T-helper 17 cell (primary cell): ENCODE measurements at places on chromosomes 11 and 22. TPM values are rescaled to one million over a fixed set of nuclear protein-coding genes. Genes with fewer than 3 reads are reported as not detected.

DNA sequence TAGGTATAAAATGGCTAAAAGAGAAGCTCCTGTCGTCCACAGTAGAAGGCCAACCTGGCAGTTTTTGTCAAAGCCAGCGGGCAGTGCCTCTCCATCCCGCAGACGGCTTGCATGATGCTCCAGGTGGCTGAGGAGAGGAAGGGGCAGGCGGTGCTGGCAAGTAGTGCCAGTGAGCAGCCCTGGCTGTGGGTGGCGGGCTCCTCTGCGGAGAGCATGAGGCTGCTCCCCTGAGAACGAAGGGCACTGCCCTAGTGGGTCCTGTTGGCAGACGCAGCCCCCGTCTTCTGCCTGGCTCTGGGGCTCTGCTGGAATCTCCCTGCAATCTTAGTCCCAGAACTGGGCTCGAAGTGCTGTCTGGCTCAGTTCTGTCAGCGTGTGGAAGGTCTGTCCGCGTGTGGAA lies 50.9 kb downstream of the SBF1 start:
- DNase-seq: no peak

Gene ACR
- not detected for total RNA-seq

DNA sequence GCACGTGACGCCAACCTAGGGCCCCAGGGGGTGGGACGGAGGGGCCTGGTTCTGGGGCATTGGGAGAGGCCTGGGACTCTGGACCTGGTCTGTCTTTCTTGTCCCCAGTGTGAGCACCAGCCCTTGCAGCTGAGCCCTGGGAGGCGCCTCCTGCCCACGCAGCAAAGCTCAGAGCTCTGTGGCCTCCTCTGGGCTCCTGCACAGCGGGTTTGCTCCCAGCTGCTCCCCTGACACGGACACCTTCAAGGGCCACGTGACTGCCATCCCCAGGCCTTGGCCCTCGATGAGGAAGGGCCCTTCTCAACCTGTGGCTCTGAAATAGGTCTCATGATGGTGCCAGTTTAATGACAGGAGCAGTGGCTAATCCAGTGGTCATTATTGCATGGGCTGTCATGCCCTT lies 31.5 kb upstream of the CCDC188 start:
- no peak for DNase-seq

DNA sequence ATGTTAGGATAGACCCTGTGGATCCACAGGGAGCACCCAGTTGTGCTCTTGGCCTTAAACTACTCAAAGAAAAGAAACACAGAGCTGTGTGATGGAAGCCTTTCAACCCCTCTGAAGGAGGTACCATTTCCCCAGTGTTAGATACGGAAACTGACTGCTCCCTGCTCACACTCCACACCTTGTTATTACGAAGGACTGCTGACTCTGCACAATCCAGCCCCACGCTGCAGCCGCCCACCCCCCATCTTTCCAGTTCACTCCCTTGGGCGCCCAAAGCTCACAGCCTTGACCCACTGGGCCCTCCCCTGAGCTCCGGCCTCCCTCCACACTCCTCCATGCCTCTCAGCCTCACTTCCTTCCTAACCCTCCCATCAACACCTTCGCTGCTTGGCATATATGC lies 75.5 kb downstream of the EFCAB6 start:
- DNase-seq: no peak

Gene MS4A6A
- 3.2 TPM for total RNA-seq

- DNase-seq: no peak
These were observed 24.5 kb upstream of the RAB1B start for GRCh38 chr11:66243782-66244535.

DNA sequence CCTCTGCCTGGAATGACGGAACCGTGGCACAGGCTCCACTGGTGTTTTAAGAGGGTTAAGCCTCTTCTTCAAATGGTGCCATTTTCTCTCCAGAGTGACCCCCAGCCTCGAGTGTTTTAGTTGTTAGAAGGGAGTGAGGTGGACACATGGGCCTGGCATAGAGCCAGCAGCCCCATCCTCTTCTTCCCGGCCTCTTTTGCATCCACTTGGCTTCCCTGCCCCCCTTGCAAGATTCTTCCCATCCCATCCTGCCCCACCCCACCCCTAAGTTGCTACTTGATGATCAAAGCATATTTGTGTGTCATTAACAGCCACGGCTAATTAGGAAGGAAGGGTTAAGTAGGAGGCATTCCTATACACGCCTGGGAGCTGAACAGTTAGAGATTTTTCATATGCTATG lies 72.3 kb upstream of the CRYBB3 start:
- DNase-seq: no peak

GRCh38 chr11:13446444-13446843 lies 16.6 kb downstream of the BTBD10 start:
- no peak for DNase-seq

Gene OLFML1
- total RNA-seq: not detected

GRCh38 chr11:134275534-134276395 lies at the start of gene GLB1L3:
Gene GLB1L3 (plus strand): TSS chr11:134276379. CDS start chr11:134276741, 362 bp downstream.
- peak; percentile 70 for DNase-seq

DNA sequence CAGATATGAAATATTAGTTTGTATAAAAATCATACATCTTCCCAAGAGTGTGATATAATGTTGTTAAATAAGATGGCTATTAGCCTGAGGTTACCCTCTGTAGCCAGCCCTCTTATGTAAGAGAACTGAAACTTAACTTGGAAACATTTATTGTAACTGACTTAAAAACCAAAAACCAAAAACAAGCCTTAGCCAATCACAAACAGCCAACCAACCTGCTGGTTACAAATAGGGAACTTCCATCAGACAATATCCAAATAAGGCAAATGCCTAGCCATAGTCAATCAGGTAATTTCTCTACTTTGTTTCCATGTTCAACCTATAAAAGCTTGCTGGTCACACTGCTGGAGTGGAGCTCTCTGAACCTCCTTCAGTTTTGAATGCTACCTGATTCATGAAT lies 14.1 kb downstream of the KBTBD3 start:
- no peak for DNase-seq

Gene GAB4
- total RNA-seq: not detected

Gene CWF19L2
- total RNA-seq: 24.2 TPM

Gene C11orf65
- total RNA-seq: 0.96 TPM

Gene OR51E2
- total RNA-seq: not detected

Gene OR8D1
- not detected for total RNA-seq

- DNase-seq: no peak
These were observed 10.3 kb downstream of the OTUB1 start for GRCh38 chr11:63996512-63996911.

Gene OR51B6
- total RNA-seq: not detected

GRCh38 chr11:67282155-67282875 lies 6.8 kb upstream of the ANKRD13D start:
- DNase-seq: no peak

DNA sequence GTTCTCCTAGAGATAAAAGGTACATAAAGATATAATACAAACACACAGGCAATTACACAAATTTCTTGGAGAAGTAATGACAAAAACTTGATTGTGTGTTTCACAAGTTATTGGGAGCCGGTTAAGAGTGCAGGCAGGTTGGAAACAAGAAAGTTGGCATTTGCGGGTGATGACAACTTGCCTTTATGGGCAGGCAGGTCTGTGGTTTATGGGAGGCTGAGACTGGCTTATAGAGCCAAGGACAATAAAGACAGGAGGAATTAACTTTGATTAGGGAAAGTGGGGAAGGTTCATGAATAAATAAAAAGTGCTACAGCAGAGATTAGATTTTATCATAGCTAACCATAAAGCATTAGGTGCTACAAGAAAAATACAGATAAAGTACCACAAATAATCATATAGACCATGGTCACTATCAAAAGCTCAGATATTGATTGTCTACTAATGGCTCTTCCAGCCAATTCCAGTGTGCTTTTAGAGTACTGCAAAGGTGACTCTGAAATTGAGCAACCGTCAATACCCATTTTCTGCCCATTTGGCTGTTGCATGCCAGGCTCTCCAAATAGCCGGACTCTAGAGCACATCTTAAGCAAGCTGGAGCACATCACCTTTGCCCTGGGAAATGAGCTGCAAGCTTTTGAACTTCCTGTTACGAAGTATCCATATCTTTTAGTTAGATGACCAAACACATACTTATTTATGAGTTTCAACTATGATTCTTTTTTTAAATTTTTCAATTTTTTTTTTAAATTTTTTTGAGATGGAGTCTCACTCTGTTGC lies 33.9 kb upstream of the GAB2 start:
- no peak for DNase-seq

- no peak for DNase-seq
These were observed 34.9 kb upstream of the NFRKB start for GRCh38 chr11:129930296-129930695.

GRCh38 chr11:70566768-70567530 lies 168.6 kb downstream of the CTTN start:
- no peak for DNase-seq

DNA sequence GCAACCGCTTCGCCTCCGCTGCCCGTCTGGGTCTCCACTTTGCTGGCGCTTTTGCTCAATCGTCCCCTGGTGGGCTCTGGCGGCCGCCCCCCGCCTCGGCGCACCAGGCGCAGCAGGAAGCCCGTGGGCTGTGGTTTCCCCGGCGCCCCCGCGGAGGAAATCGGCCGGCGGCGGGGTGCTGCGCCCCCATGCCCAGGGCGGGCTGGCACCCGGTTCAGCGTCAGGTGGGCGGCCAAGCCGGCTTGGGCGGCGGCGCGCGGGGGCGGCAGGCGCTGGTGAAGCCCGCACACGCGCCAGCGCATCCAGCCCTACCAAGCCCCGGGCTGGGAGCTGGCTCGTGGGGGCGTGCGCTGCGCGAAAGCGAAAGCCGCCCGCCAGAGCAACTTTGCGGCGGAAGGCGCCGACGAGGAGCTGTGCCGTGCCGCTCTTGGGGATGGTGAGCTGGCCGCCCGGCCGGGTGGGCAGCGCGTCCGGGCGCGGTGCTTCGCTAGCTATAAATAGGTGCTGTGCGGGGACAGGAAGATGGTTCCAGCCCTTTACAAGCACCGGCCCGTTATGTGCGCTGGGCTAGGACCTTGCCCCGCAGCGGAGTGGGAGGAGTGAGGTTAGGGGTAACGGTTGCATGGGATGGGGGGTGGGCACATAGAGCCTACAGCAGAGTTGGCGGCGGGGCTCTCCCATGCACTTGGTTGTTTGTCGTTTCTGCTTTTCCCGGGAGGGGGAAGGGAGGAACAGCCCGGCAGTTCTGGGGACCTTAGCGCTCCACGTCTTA lies 25.0 kb upstream of the SUSD2 start:
- peak; percentile 33 for DNase-seq

GRCh38 chr22:37016134-37016910 lies 2.9 kb downstream of the TST start:
- DNase-seq: no peak

Gene VEGFB
- 48.3 TPM for total RNA-seq

Gene TCN2
- 0.65 TPM for total RNA-seq

Gene GPHA2
- total RNA-seq: not detected

GRCh38 chr11:86784241-86784681 lies 16.1 kb upstream of the PRSS23 start:
- DNase-seq: no peak

DNA sequence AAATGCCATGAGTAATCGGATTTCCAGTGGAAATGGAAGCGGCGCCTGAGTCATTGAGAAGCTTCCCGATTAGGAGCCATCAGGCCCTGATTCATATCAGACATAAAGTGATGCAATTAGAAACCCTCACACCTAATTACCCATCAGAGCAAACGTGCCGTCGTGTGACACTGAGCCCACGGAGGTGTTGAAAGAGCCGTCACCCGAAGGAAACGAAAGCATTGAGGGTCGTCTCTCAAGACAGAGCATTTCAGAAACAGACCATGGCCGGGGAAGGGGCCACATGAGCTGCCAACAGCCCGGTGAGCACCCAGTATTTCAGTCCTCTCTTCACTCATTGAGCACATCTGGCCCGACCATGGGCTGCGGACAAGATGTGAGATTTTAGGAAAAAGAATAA lies 829.3 kb downstream of the TBC1D22A start:
- no peak for DNase-seq

Gene CHRDL2
- not detected for total RNA-seq

DNA sequence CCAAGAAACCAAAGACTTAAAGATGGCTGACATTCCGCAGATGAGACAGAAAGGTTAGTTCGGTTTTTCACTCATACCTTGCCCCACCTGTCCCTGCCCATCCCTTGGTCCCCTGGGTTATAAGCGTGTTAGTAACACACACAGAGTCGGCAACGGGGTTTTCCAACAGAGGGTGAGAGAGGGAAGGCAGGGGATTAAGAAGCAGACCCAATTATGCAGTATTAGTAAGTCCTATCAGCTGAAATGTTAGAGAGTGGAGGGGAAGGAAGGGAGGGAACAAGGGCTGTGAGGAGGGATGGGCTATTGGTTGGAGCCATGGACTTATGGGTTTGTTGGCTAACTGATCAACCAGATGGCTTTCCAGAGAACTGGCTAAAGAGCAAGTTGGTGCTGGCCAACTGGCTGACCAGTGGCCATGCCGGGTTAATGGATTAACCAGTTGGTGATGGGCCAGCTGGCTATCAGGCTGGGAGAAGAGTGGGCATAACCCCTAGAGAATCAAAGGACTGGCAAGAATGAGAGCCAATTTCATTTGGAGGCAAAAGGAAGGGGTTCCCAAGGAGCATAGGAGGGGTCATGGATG lies 45.5 kb downstream of the NRXN2 start:
- no peak for DNase-seq

Gene DDX25
- not detected for total RNA-seq

GRCh38 chr11:116339306-116340098 lies 433.3 kb downstream of the BUD13 start:
- no peak for DNase-seq

Gene NAALADL1
- 16.0 TPM for total RNA-seq

GRCh38 chr11:129711760-129712159 lies 103.9 kb upstream of the TMEM45B start:
- no peak for DNase-seq

GRCh38 chr11:76760236-76760635 lies 22.9 kb upstream of the TSKU start:
- no peak for DNase-seq

Gene TRIM29
- total RNA-seq: not detected

- DNase-seq: no peak
These were observed 94.0 kb upstream of the OR4B1 start for GRCh38 chr11:48122656-48123055.

Gene NXPE1
- not detected for total RNA-seq
